Neural progenitor cell (in vitro differentiated cells): ENCODE measurements at places on chromosomes 6 and 20.

DNA sequence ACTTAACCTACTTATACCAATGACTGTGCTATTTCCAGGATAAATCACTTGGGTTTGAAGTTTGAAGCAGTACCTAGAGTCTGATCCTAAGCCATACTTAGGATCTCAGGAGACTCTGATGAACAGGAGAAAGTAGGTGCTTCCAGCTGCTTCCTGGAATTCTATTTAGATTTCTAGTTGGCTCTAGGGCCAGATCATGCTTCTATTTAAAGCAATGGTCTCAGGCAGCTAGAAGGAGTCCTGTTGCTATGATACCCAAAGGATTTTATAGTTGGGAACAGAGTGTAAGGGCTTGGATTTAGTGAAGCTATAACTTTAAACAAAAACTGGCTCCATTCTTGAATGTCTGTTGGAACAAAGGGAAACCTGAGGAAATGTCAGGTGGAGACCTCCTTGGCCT, 52.4 kb upstream of the TINAG start:
- DNase-seq, result no peak

GRCh38 chr6:80217794-80218193, 111.3 kb downstream of the BCKDHB start:
- no peak for DNase-seq

DNA sequence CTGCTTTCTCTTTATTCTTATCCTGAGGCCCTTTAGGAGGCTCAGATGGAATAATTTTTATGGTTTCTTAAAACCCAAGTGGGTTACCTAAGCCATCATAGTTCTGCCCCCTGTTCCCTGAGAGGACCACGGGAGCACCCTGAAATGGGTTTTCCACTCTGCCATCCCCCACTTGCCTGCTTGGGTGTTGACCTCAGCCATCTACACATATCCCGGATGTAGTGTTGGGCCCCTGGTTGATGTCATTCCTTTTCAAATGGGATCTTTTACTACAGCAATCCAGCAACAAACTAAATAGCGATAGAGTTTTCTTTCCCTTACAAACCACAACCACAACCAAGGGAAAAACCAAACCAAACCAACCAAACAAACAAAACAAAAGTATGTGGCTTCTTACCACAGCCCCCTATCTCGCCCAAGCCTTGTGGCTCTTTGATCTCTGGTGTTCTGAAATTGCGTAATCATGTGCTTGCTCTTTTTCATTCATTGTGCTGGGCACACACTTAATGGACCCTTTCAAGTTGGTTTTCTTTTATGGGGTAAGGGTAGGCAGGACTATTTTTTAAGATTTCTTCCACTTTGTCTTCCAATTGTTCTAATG, 154.9 kb downstream of the ESR1 start:
- DNase-seq, result no peak

DNA sequence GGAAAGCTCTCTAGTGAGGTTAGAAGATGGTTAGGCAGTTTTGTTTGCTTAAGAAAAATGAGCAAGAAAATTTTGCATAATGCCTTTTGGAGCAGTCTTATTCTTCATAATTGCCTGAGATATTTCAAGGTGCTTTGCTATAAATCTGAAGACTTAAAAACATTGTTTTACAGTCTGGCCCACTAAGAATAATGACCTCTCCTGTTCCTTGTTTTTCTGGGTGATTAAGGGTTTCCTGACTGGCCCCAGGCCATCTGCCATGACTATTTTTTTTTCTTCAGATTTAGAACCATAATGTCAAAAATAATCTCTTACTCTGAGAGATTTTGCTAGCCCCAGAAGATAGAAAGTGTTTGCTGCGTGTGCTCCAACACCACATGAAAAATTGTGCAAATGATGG, 72.3 kb upstream of the CENPW start:
- DNase-seq, result no peak

- no peak for DNase-seq
Observed at GRCh38 chr6:14149053-14149738, 31.6 kb downstream of the CD83 start.

DNA sequence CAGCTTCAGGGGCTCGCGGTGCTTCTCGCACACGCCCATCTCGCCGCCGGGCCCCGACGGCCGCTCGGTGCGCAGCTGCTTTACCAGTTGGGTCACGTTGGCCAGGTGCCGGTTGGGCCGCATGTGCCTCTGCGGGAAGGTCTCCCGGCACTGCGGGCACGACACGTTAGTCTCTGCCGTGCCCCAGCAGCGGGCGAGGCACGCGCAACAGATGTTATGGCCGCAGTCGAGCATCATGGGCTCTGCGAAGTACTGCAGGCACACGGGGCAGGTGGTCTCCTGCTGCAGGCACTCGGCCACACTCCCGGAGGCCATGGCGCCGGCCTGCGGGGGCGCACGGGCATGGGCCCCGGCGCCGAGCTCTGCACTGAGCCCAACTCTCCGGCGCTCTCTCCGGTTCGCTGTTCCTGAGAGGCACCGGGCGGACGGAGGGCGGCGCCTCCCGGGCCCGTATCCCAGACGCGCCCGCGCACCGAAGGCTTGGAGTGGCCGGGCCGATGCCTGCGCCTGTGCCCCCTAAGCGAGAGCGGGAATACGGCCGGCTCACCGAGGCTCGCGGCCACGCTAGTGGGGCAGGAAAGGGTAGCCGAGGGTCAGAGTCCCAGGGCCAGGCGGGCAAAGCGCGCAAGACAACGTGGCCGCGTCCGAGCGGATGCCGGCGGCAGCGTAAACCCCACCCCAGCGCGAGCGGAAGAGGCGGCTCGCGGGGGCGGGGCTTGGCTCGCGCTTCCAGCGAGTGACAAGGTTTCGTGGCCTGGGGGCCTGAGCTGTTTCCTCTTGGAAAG, at the start of gene TRIM27:
Gene TRIM27, minus strand, starts transcription at position 668 of the 785 bp plus-strand sequence. Its CDS starts 353 bp downstream, at position 315.
- peak; percentile 96 for DNase-seq

- no peak for DNase-seq
Observed at GRCh38 chr6:169038691-169039090, 215.0 kb downstream of the THBS2 start.

DNA sequence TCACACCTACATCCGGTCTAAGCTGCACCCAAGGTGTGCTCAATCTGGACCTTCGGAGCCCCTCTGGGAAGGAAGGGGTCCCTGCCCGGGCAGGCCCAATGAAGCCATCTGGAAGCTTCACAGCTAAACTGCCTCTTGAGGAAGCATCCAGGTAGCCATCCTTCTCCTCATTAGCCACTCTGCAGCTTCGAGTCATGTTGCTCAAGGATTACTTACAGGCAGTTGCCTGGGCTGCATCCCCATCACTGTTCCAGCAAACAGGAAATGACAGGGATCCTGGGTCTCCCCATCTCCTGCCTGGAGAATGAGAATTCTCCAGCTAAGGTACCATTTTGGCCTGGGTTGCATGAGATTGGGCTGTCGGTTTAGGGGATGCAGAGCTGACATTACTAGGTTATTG, 91.7 kb downstream of the ERMARD start:
- no peak for DNase-seq

GRCh38 chr6:32184084-32184640, at the start of gene AGER:
Gene AGER, minus strand, starts transcription at chr6:32184253. Its CDS starts 31 bp downstream, at chr6:32184222.
- DNase-seq, result no peak

GRCh38 chr6:117605169-117605826, 3.0 kb upstream of the GOPC start:
- DNase-seq, result peak; percentile 66
